ENCODE measurements at places on chromosomes 2 and 18. TPM values are rescaled to one million over a fixed set of nuclear protein-coding genes. Genes with fewer than 3 reads are reported as not detected.
A peak's percentile ranks its signal among the peaks of the same experiment; 100 is the strongest.

FBXO15 gene
- total RNA-seq, result 20.8 TPM

TNFAIP6 gene
- 9.4 TPM for total RNA-seq

ACTG2 gene
- total RNA-seq, result 2.7 TPM

TEX51 gene
- 16.3 TPM for total RNA-seq

PMAIP1 gene
- 4.8 TPM for total RNA-seq

KCNE4 gene
- 2.3 TPM for total RNA-seq

IER3IP1 gene
- total RNA-seq, result 12.3 TPM

DNA sequence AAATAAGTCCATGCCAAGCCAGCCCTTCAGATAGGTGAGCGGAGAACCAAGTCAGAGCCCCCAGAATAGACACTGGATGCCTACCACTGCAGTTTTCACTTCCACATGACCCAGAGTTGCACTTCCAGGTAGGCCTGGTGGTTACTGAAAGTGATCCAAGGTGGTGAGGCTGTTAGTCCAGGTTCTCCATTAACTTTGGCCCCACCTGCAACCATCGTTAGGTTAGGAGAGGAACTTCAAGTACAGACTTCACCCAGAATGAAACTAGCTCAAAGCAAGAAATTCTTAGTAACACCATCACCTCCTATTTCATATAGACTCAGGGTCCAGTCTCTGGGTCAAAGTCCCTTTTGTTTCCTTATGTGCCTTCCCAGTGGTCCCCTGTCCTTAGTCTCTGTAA is 293.1 kb upstream of the ID2 start:
- H3K36me3 ChIP-seq, result no peaks in the 10 kb centered on the region
- no peak overlapping the region for H3K27ac ChIP-seq
- no peak for DNase-seq
- no peak overlapping the region for H3K4me3 ChIP-seq
- H3K27me3 ChIP-seq, result no peaks in the 10 kb centered on the region

DNA sequence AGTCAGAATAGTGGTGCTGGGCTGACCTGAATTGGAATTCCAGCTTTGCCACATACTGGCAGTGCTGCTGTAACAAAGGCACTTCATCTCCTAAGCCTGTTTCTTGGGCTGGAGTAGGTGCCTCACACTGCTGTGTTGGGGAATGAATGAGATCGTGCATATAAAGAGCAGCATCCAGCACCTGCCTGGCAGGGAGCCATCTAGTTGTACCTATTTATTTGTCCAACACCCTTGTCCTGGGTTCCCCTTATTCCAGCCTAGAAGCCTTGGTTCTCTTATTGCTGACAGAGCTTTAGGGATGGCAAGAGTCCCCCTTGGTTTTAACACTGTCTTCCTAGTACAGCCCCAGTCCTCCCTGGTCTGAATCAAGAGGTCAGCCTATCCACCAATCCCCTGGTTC is 275.3 kb upstream of the RAB12 start:
- no peaks in the 10 kb centered on the region for H3K27me3 ChIP-seq
- DNase-seq, result no peak
- no peak overlapping the region for H3K4me3 ChIP-seq

GRCh38 chr2:191114403-191114886 is 36.3 kb downstream of the STAT4 start:
- no peaks in the 10 kb centered on the region for H3K4me1 ChIP-seq
- H3K27ac ChIP-seq, result no peak overlapping the region
- no peak overlapping the region for H3K4me3 ChIP-seq
- no peaks in the 10 kb centered on the region for H3K27me3 ChIP-seq

- H3K4me1 ChIP-seq, result peaks cover 93% of the 10 kb centered on the region
- H3K4me3 ChIP-seq, result no peak overlapping the region
- DNase-seq, result peak; percentile 13
- H3K36me3 ChIP-seq, result no peaks in the 10 kb centered on the region
Measured at GRCh38 chr18:76452357-76452756, 42.7 kb downstream of the ZNF516 start.

DNA sequence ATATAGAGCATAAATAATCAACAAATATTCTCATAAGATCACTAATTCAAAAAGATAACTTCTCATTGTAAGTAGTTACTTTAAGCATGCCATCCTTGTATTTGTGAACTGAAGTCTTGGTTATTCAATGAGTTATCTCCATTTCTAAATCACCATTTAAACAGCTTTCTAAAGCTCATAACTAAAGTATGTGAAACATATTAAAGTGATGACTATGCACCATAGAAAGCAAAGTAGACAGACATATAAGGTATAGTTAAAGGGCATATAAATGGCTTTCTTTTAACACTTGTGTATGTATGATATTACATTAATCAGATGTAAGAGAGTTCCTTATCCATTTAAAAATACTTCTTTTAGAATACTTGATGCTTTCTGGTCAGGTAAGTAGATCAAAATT is 83.5 kb downstream of the IKZF2 start:
- H3K4me3 ChIP-seq, result no peak overlapping the region
- H3K4me1 ChIP-seq, result peaks cover 8% of the 10 kb centered on the region
- no peaks in the 10 kb centered on the region for H3K27me3 ChIP-seq
- no peaks in the 10 kb centered on the region for H3K36me3 ChIP-seq
- DNase-seq, result no peak

- H3K4me1 ChIP-seq, result no peaks in the 10 kb centered on the region
- no peak overlapping the region for H3K27ac ChIP-seq
- H3K36me3 ChIP-seq, result no peaks in the 10 kb centered on the region
- H3K27me3 ChIP-seq, result no peaks in the 10 kb centered on the region
- H3K4me3 ChIP-seq, result no peak overlapping the region
Measured at GRCh38 chr18:22701326-22701725, 231.8 kb upstream of the RBBP8 start.

DNA sequence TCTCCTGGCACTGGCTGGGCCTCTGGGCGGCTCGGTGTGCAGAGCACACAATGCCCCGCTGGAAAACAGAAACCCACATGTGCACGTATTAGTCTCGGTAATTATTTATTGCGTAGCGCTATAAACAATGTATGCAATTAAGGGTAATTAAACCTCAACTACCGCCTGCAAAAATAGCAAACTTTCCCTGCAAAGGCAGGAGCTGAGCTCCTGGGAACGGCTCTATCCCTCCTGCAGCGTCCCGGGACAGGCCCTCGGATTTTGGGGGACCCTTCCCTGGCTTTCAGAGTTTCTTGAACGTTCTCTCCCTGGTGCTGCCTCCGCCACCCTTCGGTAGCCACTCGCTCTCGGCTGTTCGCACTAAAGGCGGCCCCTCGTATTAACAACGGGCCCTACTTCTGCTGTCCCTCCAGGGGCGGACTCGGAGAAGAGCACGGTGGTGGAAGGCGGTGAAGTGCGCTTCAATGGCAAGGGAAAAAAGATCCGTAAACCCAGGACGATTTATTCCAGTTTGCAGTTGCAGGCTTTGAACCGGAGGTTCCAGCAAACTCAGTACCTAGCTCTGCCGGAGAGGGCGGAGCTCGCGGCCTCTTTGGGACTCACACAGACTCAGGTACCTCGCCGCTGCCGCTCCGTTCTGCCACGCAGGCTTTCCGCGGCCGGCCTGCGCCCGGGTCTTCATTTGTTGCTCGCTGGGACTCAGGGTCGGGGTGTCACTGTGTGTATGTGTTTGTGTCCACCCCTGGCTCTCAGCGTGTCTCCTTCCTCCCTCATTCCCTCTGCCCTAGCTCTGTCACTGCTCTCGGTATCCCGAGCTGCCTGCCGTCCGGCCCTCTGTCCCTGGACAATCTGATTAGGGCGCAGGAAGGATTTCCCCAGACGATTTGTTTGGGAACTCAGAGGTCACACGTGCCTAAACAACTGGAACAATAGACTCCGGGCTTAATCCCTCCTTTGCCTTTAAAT is 1.2 kb downstream of the DLX1 start:
- H3K4me1 ChIP-seq, result peaks cover 8% of the 10 kb centered on the region
- DNase-seq, result no peak
- H3K27me3 ChIP-seq, result peaks cover 5% of the 10 kb centered on the region
- H3K36me3 ChIP-seq, result no peaks in the 10 kb centered on the region
- H3K27ac ChIP-seq, result no peak overlapping the region

- DNase-seq, result no peak
- no peak overlapping the region for H3K4me3 ChIP-seq
- H3K27me3 ChIP-seq, result no peaks in the 10 kb centered on the region
- peaks cover 8% of the 10 kb centered on the region for H3K4me1 ChIP-seq
Measured at GRCh38 chr2:127422559-127423477, 4.6 kb downstream of the PROC start.

DNA sequence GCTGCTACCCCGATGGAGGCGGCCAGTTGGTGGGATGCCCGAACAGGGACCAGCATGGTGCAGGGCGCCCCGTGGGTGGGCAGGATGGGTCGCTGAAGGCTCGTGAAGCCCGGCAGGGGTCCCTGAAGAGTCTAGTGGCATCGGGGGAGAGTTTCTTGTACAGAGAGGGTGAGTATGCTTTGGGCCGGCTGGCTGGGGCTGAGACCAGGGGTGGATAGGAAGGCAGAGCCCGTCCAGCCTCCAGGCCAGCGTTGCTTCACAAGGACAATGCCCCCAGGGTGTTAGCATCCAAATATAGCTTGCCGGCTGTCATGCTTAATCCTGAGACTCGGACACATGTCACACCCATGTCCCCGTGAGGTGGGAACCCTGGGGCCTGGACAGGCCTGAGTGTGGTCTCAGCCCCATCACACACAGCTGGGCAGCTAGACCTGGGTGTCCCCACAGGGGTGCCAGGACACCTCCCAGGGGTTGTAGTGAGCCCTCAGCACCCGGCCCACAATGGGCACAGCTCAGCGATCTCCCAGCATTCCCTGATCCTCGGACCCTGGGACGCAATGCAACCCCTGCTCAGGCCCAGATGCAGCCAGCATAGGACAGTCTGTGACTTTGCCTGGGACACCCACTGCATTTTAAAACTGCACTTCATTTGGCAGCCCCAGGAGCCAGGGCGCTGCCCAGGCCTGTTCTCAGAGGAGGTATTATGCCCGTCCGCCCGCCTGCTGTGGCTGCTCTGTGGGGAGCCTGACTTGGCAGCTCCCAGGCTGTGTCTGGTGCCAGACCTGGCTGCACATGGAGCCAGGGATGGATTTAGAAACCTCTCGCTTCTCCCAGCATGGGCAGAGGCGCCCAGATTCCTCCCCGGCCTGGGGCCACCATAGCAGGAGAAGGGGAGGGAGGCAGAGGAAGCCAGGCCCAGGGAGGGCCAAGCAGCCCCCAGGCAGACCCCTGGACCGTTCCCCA is 36.4 kb downstream of the RAMP1 start:
- no peaks in the 10 kb centered on the region for H3K36me3 ChIP-seq
- H3K4me3 ChIP-seq, result no peak overlapping the region
- no peaks in the 10 kb centered on the region for H3K4me1 ChIP-seq
- H3K27ac ChIP-seq, result no peak overlapping the region
- DNase-seq, result no peak

GRCh38 chr18:35868915-35869314 is 103.6 kb upstream of the RMP24 start:
- DNase-seq, result no peak
- no peaks in the 10 kb centered on the region for H3K27me3 ChIP-seq
- H3K36me3 ChIP-seq, result no peaks in the 10 kb centered on the region
- no peak overlapping the region for H3K27ac ChIP-seq

GRCh38 chr2:55460562-55460961 is 40.9 kb upstream of the CCDC88A start:
- no peak for DNase-seq
- H3K27me3 ChIP-seq, result no peaks in the 10 kb centered on the region
- H3K36me3 ChIP-seq, result no peaks in the 10 kb centered on the region
- no peaks in the 10 kb centered on the region for H3K4me1 ChIP-seq
- H3K4me3 ChIP-seq, result no peak overlapping the region

DNA sequence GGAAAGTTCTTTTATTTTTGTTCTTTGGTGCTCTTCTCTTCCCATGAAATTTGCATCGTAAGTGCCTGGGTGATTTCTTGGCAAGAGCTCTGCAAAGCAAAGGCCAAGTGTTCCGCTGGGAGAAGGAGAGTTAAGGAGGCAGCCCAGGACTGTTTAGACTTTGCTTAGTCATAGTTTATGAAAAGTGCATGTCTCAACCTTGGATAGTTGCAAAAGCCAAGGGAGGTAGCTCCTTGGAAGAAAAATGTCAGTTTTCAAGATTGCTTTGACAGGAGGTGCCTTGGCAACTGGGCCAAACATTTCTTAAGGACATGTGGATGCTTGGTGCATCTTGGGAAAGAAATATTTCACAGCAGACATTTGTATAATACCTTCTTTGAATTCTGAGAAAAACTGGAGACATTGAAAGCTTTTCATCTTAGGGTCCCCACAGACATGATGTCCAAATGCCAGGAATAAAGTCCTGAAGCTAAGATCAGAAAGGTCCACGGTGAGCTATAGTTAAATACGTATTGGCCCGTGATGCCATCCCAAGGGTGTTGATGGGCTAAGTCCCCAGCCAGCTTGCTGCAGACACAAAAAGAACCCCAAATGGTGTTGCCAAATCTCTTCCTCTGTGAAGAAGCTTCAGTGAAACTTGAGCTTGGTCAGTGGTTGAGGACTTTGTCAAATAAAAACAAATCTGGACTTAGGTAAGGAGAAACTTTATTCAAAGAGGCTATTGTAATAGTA is 96.3 kb upstream of the THUMPD2 start:
- no peak overlapping the region for H3K27ac ChIP-seq
- peak; percentile 63 for DNase-seq
- no peaks in the 10 kb centered on the region for H3K27me3 ChIP-seq

DNA sequence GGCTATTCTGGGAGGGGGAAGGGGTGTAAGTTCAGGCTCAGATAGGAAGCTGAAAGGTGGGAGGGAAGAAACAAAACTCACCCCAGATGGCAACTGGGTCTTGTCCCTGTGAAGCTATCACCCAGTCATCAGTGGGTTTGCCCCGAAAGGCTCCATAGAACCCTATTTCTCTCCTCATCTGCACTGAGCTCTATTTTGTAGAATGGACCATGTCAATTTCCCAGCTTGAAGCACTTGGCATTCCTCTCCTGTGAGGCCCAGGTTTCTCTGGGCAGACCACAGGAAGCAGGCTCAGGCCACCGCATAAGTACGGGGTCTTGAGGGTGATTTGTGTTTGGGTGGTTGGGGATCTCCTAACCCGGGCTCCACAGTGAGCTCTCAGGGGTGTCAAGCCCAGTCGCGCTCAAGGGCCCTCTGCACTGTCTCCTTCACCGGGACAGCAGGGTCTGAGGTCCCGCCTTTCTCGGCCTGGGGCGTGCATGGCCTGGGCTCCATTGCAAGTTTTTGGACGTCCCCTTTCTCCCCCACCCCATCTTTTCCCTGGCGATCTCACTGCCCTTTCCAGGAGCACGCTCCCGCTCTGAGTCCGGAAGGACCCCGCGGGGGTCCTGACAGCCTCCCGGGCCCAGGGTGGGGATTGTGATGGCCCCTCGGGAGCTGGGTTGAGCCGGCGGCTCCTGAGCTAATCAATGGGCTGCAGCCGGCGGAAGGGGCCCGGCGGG is 27.3 kb upstream of the NOTO start:
- H3K4me1 ChIP-seq, result peaks cover 21% of the 10 kb centered on the region
- DNase-seq, result no peak
- H3K27me3 ChIP-seq, result no peaks in the 10 kb centered on the region
- H3K27ac ChIP-seq, result no peak overlapping the region
- peak overlapping the region; percentile 67 for H3K4me3 ChIP-seq

DNA sequence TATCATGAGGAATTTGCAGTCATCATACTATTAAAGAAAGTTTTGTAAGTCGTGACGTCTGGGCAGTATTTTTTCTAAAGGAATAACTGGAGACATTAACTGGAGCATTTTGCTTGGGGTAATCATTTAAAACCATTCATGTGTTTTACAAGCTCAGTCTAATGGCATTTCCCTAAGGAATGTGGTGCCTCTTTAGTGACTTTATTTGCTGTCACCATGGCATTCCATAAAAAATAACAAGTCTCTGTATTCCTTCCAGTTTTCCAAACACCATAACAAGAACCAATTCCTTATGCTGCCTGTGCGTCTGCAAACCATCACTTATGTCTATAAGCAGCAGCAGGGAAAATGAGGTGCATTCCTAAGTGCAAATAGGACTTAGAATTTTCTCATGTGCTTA is 82.8 kb downstream of the EPB41L3 start:
- no peak overlapping the region for H3K27ac ChIP-seq
- peaks cover 8% of the 10 kb centered on the region for H3K4me1 ChIP-seq
- no peak overlapping the region for H3K4me3 ChIP-seq
- DNase-seq, result no peak
- H3K36me3 ChIP-seq, result no peaks in the 10 kb centered on the region
- no peaks in the 10 kb centered on the region for H3K27me3 ChIP-seq

All from testis (tissue), 5 donors.